ENCODE measurements at places on chromosomes 7 and 10.

DNA sequence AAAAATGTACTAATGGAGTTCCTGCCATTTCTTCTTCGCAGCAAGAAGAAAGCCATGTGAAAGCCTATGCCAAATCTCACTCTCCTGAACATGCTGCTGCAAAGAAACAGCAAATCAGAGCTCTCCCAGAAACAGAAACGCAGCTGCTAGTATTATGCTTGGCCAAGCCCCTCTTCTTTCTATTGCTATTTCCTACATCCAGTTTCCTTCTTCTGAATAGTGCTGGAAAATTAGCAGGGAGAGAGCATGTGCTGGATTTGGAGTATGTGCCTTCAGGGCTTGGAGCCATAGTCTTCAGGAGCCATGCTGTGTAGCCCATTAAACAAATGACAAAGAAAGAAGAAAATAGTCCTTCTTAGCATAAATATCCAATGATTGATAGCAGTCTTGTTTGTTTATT, 852.0 kb upstream of the PHF14 start:
- no peak for DNase-seq

DNA sequence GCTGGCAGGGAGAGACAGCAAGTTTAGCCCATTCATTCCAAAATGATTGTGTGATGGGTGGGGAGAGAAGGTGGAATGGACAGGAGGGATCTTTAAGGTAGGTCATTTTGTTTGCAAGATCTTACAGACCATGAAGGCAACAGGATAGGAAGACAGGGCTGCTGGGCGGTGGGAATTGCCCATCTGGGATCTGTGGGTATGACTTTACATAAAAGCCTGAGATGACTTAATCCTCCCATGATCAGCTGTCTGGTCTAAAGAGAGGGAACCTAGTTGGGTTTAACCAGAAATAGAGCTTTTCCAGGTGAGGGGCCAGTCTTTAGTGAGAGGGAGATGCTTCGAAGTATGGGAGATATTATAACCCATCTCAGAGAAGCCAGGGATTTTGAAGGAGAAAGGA, 153.7 kb downstream of the KLF6 start:
- no peak for DNase-seq

GRCh38 chr10:124388823-124389612, 29.7 kb downstream of the OAT start:
- peak; percentile 89 for DNase-seq

DNA sequence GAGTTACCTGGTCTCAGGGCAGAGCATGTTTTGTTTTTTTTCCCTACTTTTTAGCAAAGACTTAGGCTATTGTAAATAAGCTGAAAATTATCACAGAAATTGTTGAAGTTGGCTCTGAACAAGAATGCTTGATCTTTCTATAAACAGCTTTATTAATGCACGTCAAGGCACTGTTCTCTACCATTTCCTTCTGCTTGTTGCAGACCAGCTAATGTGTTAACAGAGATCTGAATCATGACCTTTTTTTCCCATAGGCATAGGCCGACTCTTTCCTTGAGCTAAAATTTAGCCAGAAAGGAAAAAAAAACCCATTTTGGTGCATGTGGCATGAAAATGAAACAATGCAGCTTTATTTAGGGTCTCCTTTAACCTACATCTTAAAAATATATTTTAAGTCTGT, 248.5 kb downstream of the SDK1 start:
- DNase-seq, result no peak

DNA sequence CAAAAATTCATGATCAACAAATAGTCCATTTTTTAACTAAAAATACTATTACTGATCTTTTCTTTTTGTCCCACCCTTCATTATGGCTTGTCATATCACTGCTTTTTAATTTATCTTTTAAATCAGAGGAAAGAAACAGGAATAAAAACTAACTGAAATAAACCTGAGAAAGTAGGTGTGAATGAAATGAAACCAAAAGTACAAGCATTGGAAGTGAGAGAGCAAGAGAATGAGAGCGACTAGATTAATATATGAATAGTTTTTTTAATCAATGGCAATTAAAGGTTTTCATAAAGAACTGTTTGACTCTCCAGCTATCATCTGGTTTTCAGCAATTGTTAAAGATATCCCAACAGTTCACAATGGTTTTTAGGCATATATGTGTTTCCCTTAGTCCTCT, 137.8 kb downstream of the SPAG6 start:
- no peak for DNase-seq

GRCh38 chr7:12814107-12814506, 126.7 kb downstream of the ARL4A start:
- DNase-seq, result no peak

GRCh38 chr10:124249196-124249595, 155.8 kb upstream of the CHST15 start:
- DNase-seq, result no peak

- no peak for DNase-seq
Observed at GRCh38 chr10:86172301-86172700, 194.3 kb downstream of the GRID1 start.

Data from LoVo (cell line).